Kidney epithelial cell (primary cell): ENCODE measurements at places on chromosomes 16 and 17. TPM values are rescaled to one million over a fixed set of nuclear protein-coding genes. Genes with fewer than 3 reads are reported as not detected.

DNA sequence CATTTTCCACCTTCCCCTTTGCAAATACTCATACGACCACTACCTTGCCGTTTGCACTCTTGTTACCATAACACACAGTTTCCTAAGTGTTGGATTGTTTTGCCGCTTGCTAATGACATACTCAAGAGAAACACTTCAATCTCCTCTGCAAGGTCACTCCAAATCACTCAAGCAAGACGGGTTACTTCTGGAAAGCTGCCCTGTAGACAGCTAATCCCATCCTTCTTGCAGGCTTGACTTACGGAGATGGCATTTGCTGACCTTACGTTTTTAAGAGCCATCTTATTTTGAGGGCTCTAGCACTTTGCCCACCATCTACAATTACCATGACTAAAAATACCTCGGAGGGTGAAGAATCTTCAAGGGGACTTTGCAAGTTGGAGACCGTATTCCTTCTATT lies 46.2 kb downstream of the MYH3 start:
- DNase-seq: no peak

DNA sequence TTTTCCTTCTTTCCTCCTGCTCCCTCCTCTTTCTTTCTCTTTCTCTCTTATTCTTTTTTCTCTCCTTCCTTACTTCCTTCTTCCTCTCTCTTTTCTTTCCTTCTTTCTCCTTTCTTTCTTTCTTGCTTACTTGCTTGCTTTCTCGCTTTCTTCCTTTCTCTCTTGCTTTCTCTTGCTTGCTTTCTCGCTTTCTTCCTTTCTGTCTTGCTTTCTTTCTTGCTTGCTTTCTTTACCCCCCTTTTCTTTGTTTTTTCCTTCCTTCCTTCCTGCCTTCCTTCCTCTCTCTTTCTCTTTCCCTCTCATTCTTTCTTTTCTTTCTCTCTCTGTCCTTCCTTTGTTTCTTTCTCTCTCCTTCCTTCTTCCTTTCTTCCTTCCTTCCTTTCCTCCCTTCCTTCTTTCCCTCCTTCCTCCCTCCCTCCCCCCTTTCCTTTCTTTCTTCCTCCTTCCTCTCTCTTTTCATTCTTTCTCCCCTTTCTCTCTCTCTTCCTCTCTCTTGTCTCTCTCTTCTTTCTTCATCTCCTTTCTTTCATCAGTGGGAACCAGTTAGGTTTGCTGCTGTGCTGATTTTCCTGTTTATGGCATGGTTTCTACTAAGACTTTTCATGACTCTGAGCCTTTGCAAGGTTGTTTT lies 142.9 kb upstream of the CACNG3 start:
- DNase-seq: no peak

GRCh38 chr16:53207810-53208752 lies 153.3 kb downstream of the CHD9 start:
- peak; percentile 59 for DNase-seq

DNA sequence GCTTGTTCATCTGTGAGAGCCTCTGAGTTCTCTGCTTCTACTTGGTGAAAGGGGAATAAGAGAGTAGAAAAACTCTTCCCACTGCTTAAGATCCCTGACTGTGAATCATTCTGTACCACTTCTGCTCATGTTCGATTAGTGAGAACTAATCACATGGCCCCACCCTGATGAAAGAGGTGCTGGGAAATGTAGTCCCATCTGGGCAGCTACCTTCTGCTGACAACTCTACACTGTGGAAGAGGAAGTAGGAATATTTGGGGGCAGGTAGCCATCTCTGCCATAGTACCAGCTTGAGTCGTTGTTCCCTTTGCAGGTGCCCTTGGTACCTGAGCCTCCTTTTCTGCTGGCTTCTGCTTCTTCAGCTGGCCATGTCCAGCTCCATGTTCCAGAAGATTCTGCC lies 29.9 kb downstream of the NKD1 start:
- no peak for DNase-seq

DNA sequence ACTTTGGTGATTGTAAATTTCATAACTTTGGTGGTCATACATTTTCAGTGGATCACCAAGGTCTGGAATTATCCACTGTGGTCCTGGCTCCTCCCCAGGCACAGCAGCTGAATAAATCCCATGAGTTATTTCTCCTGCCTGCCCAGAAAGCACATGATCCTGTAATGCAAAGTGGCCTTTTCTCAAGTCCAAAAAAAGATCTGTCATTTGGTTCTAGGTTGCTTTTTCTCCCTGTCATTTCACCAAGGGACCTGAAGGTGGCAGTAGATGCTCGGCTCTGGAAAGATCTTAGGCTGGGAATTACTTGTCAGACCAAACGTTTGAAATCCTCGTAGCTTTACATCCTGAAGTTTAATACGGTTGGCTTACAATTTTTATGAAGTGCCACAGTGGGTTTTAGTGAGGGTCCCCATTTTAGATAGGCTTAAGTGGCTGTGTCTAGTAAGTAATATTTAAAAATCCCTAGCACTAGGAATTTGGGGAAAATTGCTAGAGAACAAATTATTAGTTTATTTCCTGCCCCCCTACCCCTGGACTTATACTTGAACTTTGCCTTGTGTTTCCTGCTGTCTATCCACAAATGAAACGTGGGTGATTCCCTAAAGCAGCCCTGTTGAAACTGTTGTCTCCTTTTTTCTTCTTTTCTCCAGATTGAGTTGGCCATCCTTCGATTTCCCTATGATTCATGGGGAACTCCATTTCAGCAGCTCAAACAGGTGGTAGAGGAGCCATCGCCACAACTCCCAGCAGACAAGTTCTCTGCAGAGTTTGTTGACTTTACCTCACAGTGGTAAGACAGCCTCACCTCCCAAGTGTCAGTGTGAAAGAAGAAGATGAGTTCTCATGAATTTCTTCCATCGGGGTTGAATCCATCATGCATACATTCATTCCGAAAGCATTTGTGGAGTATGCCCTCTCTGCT lies 111.7 kb downstream of the MAP2K6 start:
- DNase-seq: no peak

- no peak for DNase-seq
Observed at GRCh38 chr17:3710951-3711383, 12.7 kb upstream of the HASPIN start.

DNA sequence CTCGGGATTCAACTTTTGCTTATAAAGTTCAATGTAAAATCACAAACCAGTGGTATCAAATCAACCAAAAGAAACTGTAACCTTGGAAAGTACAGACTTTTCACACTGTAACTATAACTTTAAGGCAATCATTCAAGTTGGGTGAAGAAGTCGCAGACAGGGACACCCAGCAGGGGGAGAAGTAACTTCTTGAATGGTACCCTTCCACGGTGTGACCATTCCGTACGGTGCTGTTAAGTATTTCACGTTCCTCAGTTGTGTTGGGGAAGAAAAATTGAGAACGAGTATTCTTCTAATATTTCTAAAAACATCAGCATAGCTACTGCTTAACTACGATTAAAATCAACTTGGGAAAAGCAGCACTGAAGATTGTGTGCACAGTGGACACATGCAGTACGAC lies 55.8 kb downstream of the MYH10 start:
- DNase-seq: no peak

DNA sequence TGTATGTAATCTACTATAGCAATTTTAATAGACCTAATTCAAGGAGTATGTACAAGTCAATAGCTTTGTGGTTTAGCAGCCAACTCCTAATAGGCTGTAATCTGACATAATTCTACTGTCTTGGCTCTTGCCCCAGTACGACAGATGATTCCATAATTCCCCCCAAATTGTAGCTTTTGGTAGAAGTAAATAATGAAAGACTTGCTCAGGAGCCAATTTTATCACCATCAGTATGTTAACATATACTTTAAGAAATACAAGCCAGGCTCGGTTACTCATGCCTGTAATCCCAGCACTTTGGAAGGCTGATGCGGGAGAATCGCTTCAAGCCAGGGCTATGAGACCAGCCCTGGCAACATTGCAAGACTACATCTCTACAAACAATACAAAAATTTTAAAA lies 53.9 kb downstream of the AP2B1 start:
- no peak for DNase-seq

- no peak for DNase-seq
Observed at GRCh38 chr17:76008630-76009425, 8.2 kb downstream of the CDK3 start.

DNA sequence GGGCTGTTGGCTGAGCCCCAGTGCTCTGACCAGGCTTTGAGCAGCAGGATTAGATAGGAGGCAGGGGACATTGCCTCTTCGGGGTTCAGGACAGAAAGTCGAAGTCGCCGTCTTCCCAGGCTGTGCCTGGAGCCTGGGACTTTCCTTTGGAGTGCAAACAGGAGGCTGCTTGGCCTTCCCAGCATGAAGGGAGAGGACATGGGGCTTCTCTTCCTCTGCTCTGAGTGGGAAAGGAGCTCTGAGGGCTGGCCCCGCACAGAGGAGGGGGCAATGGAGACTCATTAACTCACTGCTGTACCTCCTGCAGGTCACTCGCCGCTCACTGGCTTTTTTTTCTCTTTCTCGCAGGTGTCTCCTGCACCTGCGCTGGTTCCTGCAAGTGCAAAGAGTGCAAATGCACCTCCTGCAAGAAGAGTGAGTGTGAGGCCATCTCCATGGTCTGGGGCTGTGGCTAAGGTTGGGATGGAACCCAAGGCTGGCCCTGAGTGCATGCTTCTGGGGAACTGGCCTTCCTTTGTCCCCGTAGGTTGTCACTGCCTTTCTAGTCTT lies 642 bp downstream of the MT1F start:
- DNase-seq: no peak

GNG13 gene
- total RNA-seq: not detected in 2 replicates

RCVRN gene
- total RNA-seq: 0.21 TPM in 1 of 2 replicates, not detected in the other

KRT17 gene
- 208 and 216 TPM in 2 replicates for total RNA-seq
